ENCODE measurements at places on chromosomes 6 and 20.

GRCh38 chr20:49658508-49658907 is 55.2 kb downstream of the B4GALT5 start:
- no peak for DNase-seq

DNA sequence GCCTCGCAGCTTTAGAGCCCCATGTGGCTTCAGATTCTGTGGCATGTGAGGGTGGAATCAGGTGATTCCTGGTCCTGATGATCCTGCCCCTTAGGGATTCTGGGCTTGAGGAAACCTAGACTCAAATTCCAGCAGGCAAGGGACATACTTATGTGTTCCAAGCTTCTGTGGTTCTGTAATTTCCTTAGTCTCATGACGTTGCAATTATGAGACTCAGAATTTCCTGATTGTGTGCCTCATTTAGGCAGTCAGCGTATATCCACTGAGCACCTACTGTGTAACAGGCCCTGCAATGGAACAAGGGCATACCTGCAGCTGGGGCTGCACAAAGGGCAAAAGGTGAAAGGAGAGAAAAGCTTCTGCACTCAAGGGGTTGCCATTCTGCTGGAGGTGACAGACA is 11.6 kb upstream of the BPIFB4 start:
- no peak for DNase-seq

DNA sequence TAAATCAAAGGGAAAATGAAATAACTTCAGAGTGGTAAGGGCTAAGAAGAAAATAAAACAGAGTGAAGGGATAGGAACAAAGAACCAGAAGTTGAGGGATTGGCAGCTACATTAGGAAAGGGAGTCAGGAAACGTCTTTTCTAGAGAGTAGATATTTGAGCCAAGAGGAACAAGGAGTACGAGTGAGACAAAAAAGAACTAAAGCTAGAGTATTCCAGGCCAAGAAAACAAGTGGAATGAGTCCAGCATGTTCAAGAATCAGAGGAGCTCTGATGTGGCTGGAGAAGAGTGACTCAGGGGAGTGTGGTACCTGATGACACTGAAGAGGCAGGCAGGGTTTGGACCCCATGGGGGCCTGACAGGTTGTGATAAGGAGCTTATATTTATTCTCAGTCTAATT is 66.3 kb downstream of the CEP162 start:
- DNase-seq, result no peak

DNA sequence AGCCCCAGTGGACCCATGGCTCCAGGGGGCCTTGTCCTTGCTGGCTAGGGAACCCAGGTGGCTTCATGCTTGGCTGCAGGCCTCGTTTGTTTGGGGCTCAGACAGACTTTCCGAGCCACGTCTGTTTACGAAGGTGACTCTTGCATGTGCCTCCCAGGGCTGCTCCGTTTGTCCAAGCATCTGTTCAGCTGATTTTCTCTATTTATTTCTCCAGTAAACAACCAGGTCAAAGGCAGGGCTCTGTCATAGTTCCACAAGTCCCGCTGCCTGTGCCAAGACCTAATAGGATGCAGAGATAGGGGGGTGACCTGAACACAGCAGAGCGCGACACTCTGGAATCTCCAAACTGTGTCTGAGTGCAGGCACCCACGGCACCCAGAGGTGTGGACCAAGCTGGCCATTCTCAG is 12.8 kb upstream of the SPO11 start:
- DNase-seq, result no peak

GRCh38 chr20:37662308-37662707 is 31.5 kb upstream of the CTNNBL1 start:
- DNase-seq, result no peak

Data from NCI-H226 (cell line).